Ascending aorta (tissue), 2 donors: ENCODE measurements at places on chromosomes 13 and 19.

DNA sequence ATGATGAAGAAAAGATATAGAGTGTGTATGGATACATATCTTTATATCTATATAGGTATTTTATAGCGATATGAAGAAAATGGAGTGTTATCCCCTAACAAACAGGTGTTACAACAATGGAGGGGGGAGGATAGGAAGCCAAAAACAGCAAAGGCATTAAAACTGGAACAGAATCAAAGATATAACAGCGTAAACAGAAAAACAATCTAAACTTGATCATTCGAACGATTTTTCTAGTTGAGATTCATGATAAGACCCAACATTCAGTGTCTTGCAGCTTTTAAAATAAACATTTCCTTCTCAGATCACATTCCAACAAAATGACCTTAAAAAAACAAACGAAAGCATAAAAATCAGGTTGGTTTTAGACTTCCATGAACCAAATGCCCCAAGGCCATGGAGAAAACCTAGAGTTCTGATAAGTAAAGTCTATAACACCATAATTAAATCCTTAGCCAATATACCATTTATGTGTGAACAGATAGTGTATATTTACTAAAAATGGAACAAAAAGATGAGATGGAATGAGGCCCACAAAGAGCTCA, 55.7 kb downstream of the CAB39L start:
- DNase-seq: no peak

DNA sequence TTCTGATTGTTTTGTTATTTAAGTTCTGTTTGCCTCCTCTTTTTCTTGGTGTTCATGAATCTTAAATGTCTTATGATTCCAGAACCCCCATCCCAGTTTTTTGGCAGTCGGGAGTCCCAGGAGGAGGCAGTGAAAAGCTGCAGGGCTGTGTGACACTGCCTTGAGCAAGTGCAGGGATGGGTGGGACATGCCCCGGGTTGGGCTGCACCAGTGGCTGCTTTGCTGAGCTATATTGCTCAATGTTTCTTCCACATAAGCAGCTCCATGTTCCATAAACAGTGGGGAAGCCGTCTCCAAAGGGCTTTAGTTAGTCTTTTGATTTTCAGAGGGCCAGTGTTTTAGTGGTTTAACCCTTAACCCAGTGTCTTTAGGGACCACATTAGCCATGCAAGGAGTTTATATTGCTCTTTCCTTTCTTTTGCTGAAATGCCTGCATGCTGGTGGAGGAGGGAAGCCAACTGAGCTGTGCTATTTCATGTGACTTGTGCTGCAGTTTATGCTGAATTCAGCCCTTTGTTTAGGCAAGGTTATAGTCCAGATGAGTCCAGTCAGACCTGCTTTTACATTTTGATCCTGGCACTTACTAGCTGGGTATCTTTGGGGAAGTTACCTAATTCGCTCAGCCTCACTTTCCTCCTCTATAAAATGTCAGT, 13.1 kb downstream of the ATP8A2 start:
- no peak for DNase-seq

DNA sequence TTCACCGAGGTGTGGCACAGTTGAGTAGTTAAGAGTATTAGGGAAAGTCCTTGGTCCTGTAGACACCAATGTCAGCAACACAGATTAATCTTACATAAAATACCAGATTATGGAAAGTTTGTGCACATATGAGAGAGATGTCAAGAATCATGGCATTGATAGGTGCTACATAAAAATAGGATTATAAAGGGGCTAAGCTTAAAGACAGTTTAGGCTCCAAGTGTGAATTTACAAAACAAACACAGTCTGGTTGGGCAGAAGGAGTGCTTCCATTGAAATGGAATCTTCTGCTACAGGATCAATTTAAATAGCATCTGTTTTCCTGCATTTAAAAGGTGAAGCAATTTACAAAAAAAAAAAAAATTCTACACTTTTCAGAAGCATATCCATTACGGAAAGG, 292.9 kb downstream of the DNAJC15 start:
- no peak for DNase-seq

GRCh38 chr13:19862481-19863313, 752 bp downstream of the ZMYM5 start:
- no peak for DNase-seq

DNA sequence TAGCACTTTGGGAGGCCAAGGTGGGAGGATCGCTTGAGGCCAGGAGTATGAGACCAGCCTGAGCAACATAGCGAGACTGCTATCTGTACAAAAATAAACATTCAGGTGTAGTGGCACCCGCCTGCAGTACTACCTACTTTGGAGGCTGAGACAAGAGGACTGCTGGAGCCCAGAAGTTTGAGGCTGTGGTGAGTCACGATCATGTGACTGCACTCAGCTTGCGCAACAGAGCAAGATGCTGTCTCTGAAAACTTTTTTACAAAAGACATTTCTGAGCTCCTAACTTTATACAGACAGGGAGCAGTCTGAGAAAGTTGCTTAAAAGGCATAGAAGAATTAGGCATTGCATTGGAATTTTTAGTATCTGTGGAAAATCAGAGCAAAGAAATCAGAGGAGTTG, 10.4 kb upstream of the TBC1D4 start:
- DNase-seq: no peak

- DNase-seq: no peak
Measured at GRCh38 chr13:31697290-31697689, 42.0 kb upstream of the RXFP2 start.

GRCh38 chr19:6738787-6739389, 592 bp upstream of the TRIP10 start:
- peak; percentile 69 for DNase-seq

DNA sequence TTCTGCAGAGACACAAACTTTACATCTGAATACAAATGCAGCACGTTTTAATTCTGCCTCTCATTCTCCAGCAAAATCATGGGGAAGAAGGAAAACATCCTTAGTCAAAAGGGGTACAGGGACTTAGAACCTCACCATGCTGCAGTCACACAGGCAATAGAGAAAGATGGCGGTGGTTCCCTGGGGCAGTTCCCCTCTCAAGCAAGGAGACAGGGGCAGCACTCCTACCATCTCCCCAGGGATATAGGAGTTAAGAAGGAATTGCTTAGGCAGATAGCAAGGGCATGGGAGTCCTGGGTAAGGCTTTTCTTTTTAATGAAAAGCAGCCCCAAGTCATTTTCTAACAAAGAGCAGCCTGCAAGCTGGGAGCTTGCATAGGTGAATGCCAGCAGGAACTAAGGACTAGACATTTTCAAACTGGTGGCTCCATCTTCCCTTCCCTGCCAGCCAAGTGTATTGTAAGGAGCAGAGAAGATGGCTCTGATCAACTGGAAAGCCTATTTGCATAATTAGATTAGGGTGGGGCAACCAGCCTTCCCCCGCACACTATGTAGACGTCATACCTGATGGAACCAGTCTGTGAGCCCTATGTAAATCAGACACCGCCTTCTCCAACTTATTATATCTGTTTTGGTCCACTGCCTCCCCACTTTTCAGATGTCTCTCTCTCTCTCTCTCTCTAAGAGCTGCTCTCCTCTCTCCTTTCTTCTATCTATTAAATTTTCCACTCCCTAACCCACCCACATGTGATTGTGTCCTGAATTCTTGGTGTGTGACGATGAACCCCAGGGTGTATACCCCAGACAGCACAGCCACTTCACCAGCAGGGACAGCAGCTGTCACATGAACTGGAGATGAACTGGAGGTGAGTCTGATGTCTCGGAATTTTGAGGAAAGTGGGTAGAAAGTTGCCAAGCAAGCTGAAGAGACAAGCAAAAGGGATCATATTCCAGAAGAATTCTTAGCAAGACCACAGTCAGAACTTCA, 514.5 kb downstream of the IRS2 start:
- no peak for DNase-seq

- no peak for DNase-seq
Measured at GRCh38 chr13:39888865-39889810, 233.7 kb downstream of the COG6 start.

DNA sequence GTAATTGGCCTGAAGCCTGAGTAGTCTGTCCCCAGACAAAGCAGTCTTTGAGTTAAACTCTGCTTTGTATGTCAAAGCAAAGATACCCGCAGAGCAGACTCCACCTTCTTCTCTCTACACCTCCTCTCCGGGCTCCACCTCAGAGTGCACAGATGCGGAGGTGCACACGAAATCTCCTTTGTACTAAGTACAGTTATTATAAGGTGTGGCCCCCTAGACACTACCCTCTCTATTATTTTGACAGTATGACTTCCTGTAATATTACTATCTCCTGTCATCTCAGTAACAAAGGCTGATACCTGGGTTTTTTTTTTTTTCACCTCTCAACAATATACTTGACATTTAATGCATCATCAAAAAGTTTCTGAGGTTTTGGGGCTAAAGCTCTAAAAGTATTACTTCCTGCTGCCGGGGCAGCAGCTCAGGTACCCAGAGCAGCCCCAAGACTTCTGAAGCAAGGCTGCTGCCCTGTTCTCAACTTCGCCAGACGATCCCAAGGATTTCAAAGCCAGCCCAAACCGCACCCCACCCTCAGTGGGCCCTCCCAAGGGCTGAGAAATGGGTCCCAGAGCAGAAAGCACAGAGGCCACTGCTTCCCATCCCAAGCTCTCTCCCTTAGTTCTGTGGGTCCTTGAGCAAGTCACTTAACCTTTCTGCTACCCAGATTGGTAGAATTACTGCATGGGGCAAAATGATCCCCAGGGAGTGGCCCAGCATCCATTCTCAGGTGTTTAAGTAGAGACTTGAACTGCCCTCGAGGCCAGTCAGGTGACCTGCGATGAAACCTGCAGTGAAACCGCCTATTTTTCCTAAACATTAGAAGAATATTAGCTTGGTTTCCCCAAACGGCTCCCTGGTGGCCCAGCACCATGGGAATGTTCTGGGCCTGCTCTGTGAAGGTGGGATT, 180.6 kb downstream of the FOXO1 start:
- peak; percentile 47 for DNase-seq

DNA sequence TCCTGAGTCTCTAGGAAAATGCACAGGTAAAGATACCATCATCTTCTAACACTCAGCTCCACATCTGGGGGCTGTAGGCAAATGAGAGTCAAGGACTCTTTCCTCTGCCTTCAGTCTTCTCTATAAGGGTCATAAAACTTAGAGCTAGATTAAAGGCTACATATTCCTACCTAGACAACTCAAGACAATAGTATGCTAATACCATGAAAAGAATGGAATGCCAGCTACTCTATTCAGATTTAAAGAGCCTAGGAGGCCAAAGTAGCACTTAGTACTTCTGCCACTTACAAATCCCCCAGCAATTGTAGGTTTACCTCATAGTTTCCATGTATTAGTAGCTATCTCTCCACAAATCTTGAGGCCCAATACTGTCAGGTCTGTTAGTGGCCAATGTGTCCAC, 453.0 kb downstream of the SLITRK5 start:
- no peak for DNase-seq

DNA sequence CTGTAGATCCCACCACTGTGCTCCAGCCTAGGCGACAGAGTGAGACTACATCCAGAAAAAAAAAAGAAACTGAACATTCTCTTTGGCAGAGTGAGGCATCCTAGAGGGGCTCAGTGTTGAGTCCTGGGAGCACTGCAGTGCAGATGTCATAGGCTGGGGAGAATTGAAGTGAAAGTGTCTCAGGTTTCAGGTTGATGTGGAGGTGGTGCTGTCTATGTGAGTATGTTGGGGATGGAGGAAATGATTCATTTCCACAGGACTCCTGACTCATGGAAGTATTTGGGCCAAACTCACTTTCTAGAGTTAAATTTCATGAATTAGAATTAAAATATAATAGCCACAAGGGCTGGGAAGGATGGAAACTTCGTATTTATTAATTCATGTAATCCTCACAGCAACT, 134.4 kb upstream of the TSC22D1 start:
- DNase-seq: no peak

DNA sequence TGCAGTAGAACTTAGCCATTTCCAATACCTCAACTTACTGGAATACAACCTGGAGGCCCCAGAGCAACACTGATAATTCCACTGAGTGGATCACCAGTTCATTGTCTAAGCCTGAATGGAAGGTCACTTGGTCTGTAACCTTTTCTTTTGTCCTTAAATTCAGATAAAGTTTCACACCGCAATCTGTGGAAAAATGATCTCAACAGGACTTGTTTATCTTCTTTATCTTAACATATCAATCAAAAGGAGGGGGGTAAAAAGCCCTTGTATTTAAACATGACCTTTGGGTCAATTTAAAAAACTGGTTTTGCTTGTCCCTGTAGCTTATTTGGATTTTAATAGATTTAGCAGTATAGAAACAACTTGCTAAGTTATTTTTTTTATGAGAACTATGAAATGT, 21.6 kb downstream of the SAE1 start:
- no peak for DNase-seq

DNA sequence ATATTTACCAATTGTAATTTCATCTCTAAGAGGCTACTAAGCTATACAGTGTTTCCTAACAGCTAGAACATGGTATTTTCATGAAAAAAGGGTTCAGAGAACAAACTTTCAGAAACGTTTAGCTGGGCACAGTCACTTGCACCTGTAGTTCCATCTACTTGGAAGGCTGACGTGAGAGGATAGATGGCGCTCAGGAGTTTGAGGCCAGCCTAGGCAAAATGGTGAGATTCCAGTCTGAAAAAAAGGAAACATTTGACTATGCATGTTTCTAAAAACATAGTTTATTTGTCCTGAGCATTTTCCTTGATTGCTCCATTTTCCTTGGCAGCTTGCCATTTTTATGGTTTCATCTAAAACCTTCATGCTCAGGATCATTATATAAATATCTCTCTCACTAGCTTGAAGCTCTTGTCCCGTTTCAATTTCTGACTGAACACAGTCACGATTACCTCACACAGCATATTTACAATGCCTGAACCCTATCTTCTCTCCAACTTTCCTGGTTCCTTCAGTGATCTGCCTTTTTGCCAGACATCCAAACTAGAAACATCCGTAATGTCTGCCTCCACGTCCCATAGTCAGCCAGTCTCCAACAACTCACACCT, 200.8 kb downstream of the RGCC start:
- DNase-seq: no peak
